Testis (tissue), 5 donors: ENCODE measurements at places on chromosomes 13 and 19. TPM values are rescaled to one million over a fixed set of nuclear protein-coding genes. Genes with fewer than 3 reads are reported as not detected.

The TICAM1 gene
- total RNA-seq = 5.0 TPM

The SOX1 gene
- 4.6 TPM for total RNA-seq

The KIR2DL1 gene
- total RNA-seq = not detected

The NDUFS7 gene
- 170 TPM for total RNA-seq

The NLRP12 gene
- total RNA-seq = 0.16 TPM

The SCN1B gene
- 6.6 TPM for total RNA-seq

The TSSK6 gene
- 722 TPM for total RNA-seq

The LRG1 gene
- 0.24 TPM for total RNA-seq

GRCh38 chr19:48385461-48386087, 5.8 kb downstream of the KDELR1 start:
- DNase-seq = no peak

DNA sequence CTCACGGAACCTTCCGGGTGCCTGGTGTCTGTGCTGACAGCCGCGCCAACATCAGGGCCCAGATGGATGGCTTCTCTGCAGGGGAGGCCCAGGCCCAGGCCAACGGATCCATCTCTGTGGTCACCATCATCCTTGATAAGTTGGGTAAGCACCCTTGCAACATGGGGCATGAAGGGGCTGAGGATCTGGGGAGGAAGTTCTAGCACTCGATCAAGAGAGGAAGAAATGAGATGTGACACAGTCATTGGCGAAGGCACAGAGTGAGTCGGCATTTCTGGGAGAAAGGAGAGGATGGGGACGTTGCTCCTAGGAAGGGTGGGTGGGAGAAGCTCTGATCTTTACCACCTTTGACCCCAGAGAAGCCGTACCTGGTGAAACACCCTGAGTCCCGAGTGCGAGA, 4.4 kb downstream of the CILP2 start:
- no peak for DNase-seq

GRCh38 chr13:96785986-96786385, 208.3 kb downstream of the OXGR1 start:
- no peak for DNase-seq

- DNase-seq = peak; percentile 71
These were observed at the start of gene C3 for GRCh38 chr19:6720369-6721137. Gene C3, minus strand, starts transcription at chr19:6720650. Its CDS starts 61 bp downstream, at chr19:6720589.

DNA sequence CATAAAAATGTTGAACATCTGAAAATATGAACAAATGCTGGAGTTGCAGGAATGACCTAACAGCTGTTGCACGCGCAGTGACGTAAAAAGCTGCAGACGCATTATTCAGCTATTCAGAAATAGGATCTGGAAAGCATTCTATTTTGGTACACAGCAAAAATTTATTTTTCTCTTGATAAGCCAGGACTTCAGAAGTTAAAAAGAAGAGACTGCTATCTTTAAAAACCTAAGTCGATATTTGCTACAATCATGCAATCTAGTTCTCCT, 36.9 kb upstream of the STARD13 start:
- peak; percentile 59 for DNase-seq

DNA sequence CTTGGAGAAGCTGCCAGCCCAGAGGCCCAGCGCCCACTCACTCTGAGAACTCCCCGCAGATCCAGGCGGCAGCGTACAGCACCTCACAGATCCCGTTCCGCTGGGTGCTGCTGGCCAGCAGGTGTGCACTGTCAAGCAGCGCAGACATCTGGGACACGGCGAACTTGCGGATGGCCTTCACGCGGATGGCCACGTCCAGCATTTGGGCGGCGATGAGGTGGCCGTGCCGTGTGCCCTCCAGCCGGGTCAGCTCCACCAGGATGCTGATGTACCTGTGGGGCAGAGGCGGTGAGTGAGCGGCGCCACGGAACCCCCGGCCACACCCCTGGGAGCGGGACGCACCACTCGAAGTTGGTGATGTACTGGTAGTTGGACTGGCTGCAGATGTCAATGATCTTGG, 24.1 kb downstream of the IZUMO4 start:
- DNase-seq = no peak

DNA sequence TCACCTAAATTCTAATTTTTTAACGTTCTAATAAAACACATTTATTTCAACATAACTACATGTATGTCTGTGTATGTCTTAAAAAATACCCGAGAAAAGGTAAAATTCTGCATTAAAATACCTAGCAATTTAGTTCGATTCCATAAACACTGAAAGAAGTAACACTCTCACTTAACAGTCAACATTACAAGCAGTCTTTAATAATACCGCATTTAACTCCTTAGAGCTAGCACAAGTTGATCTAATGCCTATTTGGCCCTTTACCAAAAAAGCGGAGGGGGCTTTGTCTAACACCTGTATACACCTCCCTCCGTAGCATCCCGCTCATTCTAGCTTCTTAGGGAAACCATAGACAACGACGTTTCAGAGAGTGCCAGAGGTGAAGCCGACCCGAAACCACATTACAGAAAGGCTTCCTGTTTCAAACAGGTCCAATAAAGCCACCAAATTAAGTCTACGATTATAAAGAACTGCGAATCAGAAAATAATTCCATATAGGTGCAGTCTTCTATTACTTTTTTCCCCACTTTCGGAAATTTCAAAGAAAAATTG, 1.2 kb downstream of the SPART start:
- peak; percentile 46 for DNase-seq

- no peak for DNase-seq
These were observed 81.4 kb downstream of the ALOX5AP start for GRCh38 chr13:30816736-30817135.

DNA sequence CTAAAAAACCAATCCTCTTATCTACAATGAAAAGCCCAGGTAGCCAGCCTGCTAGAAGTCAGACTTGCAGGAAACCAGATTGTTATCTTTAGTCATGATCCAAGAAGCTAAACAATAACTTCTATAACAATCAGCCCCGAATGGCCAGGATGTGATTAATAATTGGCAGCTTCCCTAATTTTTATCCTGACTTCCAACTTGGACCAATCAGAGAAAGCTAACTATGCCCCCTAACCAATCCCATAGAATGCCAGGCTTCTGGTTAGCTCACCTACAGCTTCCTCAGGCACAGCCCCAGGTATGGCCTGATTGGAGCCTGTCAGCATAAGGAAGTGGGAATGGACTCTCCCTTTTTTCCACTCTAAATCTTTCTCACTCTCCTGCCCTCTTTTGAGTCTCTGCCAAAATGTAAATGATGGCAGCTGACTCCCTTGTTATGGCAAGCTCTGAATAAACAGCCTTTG, 394.9 kb downstream of the DLEU7 start:
- DNase-seq = no peak

- DNase-seq = peak; percentile 77
These were observed at the start of gene GMIP for GRCh38 chr19:19643158-19644053. Gene GMIP, minus strand, starts transcription at chr19:19643657. Its CDS starts 128 bp downstream, at chr19:19643529.

DNA sequence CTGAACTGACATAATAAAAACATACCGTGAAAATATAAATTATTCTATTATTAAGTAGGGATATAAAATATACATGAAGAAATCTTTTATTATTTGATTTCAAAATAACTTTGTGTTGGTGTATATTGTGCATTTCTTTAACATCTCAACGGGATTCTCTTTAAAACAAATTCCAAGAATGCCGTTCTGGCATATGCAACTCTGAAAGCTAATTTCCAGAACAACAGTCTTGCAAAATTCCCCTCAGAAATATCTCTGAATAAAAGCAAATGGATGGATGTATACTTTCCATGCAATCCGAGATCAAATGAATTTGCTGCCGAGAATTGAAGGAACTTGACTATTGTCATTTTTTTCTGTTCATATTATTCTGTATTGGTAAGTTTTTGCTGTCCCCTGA, 1579.8 kb downstream of the PCDH9 start:
- DNase-seq = no peak

- no peak for DNase-seq
These were observed 9.7 kb upstream of the CCL25 start for GRCh38 chr19:8042900-8043299.

DNA sequence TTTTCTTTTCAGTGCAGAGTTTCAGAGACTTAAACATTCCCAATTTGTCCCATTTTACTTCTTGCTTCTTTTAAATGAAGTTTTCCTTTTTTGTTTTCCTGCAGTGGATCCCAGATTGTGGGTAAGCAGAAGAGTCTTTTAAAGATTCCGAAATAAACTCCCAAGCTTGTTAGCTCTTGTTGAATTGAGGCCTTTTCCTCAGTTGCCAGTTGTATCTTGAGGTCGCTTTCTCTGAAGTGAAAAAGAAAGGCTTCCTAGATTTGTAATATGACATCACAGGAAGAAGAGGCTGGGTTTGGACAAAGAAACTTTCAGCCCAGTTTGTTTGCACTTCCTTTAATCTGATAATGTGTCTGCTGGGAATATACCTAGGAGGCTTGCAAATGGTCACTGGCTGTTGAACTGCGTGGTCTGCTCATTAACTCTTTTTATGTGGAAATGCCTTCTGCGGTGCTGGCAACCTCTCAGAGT, at the start of gene LPAR6:
Gene LPAR6, minus strand, starts transcription at position 233 of the 471 bp plus-strand sequence. CDS start 690 bp downstream, outside the sequence.
- DNase-seq = no peak

DNA sequence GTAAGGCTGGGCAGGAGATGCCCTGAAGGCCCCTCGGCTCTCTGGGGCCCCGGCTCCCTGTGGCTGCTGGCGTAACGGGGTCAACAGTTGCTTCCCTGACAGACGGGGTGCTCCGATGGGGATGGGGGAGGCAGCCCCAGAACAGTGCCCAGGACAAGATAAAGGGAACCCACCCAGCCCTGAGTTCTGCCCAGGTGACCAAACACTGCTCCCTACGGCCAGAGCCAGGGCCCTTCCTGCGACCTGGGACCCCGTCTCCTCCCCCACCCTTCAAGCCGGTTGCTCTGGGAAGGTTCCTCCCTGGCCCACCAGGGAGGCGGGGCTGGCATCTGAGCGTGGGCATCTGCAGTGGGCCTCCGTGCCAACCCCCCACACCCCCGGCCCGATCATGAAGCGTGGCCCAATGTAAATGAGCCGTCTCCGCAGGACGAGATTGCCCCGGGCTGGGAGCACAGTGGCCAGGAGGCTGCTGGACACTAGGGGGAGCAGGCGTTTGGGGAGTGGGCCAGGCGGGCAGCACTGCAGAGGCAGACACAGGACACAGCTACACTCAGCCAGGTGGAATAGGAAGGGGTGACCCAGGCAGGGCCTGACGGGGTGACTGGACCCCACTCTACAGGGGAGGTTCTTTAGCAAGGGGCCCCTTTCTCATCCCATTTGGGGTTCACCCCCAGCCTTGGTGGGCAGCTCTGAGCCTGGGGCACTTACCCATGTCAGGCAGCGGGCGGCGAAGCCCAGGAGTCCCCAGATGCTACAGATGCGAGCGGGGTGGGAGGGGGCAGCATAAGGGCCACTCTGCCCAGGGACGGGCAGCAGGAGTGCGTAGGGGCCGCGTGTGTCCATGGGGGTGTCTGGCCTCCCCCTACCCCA, 1.2 kb upstream of the NKPD1 start:
- DNase-seq = peak; percentile 42

- DNase-seq = no peak
These were observed 45.9 kb upstream of the ATP11A start for GRCh38 chr13:112643759-112644459.

GRCh38 chr13:32530841-32531253, 7.7 kb downstream of the N4BP2L2 start:
- peak; percentile 29 for DNase-seq

GRCh38 chr19:46131485-46132143, 7.1 kb upstream of the IGFL3 start:
- DNase-seq = no peak

- no peak for DNase-seq
These were observed 29.3 kb downstream of the MZT1 start for GRCh38 chr13:72698164-72698563.

DNA sequence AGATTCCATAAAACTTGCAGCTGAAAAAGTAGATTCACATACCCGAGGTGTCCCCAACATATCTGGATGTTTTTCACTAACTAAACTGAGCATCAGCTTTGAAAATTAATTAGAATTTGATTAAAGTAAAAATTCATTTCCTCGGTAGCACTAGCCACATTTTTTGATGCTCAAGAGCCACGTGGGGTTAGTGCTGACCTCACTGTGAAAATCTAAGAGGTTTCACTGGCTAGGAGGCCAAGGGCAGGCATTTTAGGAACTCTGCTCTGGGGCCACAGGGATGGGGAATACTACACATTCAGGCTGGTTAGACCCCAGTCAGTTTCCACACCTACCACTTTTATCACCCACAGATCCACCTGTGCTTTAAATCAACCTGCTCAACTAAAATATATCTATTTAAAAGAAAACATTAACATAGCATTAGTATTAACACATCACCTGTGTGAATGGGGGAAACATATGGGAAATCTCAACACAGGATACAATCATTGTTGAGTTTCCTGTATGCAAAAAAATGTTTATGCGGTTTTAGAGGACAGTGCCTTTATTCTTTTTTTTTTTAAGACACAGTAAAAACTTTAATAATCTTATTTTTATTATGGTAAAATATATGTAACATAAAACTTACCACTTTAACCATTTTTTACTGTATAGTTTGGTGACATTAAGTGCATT, 45.5 kb downstream of the BRD4 start:
- DNase-seq = no peak

DNA sequence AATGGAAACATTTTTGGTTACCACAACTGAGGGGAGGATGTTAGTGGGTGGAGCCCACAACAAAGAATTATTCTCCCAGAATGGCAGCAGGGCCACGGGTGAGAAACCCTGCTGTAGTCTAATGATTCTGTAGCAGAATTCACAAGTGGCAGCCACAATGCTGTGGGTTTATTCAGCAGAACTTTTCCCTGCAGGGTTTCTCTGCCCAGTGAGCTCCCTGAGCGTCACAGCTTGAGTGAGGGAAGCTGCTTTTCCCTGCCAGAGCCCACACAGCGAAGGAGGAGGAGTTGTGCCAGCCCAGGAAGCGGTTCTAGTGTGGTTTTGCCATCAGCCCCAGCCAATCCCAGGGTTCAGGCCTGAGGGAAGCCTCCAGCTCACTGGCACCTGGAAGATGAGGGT, 4.4 kb downstream of the ATP12A start:
- no peak for DNase-seq

DNA sequence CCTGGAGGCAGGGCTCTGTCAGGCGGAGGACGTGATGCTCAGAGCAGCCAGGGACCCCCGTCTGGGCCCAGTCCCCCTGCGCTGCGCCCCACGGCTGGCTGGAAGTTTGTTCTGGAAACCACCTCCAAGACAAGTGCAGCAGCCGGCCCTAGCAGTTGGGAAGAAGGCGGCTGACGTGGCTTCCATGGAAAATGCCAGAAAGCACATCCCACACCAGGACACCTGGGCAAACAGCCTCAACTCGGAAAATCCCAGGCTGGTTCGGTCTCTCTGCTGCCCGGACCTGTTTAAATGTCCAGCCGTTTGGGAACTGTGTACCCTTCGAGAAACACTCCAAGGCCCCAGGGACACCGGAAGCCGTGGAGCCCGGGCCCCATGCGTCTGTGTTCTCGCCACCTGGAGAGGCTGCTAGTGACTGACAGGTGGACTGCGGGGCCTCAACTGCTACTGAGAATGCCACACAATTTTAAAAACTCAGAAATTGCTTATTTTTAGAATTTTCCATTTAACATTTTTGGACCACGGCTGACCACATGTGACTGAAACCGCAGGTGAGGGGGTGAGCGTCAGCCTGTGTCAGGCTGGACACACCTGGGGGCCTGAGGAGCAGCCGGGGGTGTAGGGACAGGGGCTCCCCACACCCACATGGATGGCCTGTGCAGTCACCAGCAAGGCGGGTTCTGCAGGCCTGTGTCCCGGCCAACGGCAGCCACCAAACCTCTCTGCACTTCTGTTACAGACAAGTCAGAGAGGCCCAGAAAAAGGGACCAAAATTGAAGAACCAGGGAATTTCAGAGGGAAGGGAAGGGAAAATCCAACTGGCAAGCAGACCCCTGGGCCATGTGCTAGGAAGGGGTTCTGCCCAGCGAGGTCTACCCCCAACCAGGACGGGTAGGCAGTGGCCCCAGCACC, 31.7 kb downstream of the RASA3 start:
- no peak for DNase-seq

- DNase-seq = no peak
These were observed 17.0 kb downstream of the DOCK9 start for GRCh38 chr13:98960606-98961502.

GRCh38 chr13:79336966-79337365, 69.1 kb downstream of the RBM26 start:
- DNase-seq = no peak
